Progenitor cell of endocrine pancreas (in vitro differentiated cells): ENCODE measurements at places on chromosomes 1 and 21.

DNA sequence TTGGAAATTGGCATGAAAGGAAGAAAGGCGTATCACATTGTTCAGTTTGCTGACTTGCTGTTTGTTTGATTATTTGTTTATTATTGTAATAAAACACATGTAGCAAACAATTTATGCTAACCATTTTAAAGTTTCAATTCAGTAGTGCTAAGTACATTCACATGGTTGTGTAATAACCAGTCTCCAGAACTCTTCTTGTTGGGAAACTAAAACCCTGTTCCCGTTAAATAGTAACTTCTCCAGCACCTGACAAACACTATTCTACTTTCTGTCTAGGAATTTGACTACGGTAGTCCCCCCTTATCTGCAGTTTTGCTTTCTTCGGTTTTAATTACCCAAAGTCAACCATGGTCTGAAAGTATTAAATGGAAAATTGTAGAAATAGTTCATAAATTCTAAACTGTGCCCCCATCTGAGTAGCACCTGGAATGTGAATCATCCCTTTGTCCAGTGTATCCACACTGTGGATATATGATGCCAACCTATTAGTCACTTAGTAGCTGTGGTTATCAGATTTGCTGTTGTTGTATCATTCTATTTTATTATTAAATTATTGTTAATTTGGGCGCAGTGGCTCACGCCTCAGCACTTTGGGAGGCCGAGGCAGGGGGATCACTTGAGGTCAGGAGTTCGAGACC is 5.5 kb downstream of the MORC3 start:
- DNase-seq: no peak

- DNase-seq: no peak
These were observed 26.1 kb downstream of the IQGAP3 start for GRCh38 chr1:156546267-156546666.

- no peak for DNase-seq
These were observed 175.1 kb downstream of the FASLG start for GRCh38 chr1:172833954-172834353.

DNA sequence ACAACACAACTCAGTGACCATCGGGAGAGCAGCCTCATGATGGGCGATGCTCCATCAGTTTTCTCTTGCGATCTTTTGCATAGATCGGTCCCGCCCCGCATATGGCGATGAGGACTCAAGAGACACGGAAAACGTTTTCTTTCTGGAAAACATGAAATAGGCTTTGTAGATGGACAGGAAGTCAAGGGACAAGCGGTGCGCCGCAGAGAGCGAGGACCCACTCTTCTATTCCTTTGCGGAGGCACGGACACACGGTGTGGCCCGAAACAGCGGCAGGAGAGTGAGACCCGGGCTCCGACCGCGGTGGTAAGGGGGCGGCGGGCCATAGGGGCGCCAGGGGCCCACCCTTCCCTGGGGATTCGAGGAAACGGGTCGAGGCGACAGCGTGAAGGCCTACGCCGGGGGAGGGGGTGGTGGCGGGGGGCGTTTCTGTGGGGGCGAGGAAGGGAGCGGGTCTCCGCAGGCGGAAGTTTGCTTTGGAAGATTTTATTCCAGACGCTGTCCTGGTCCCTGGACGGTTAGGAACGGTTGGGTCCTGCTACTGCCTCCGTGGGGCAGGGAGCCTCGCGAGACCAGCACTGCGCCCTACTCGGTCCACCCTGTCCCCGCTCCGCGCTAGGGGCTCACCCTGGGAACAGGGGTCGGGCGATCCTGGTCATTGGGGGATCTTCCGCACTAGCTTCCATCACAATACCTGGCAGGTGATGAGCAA is 796 bp upstream of the TDRKH start:
- peak; percentile 18 for DNase-seq

- DNase-seq: no peak
These were observed 142.1 kb upstream of the PTGFR start for GRCh38 chr1:78348496-78349284.

GRCh38 chr1:203381151-203381751 is 30.3 kb upstream of the FMOD start:
- no peak for DNase-seq

DNA sequence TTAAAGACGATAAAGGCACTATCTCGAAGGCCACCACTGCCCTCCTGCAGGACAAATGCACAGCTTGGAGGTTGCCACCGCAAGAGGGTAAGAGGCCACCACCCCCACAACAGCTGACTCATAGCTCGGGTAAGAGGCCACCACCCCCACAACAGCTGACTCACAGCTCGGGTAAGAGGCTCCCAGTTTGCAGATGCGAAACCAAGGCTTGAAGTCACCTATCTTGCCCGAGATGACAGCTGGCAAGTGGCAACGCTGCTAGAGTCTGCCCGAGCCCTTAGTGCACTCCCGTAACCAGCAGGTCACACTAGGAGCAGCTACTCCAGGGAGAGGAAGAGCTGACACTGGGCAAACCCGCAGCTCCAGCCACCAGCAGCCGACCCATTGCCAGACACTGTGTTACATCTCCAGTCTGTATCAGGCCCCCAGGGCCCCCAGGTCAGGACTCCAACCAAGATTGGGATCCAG is 17.1 kb upstream of the SPSB1 start:
- DNase-seq: no peak

DNA sequence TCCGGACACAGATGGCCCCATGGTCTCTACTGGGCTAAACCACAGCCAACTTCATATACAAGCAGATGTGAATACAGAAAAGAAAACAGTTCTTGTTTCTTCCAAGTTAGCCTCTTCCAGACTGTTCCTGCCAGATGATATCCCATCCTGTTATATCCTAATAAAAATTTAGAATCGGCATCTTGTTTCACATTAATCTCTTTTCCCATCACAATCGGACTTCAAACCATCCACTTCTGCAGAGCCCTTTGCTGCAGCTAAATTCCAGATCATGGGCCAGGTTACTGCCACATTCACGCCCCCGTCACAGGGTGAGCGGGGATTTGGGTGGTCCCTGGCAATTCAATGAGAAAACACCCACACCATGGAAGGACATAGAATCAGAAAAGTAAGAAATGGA is 57.2 kb downstream of the NPHP4 start:
- DNase-seq: no peak

DNA sequence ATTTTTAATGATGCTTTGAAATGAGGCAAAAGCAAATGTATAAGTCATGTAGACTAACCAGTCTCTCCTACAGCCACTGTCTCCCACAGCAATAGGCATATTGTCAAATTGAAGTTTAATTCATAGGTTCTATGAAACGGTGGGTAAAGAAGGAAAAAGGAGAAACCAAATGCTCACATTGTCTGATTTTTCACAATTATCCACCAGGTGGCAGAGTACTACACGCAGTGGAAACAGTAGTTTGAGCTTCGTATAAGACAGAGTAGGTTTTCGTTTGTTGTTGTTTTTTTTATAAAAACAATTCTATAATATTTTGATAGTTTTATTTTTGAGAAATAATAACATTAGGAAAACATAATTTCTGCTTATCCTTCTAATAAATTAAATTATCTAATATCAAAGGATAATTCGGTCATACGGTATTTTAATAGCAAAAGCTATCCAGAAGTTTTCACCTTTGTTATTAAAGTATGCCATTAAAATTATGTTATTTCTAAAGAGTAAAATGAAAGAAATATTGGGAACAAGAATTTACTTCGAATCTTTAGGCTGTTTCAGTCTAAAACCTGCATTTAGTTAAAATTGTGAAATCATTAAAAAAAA is 39.1 kb downstream of the TYW3 start:
- DNase-seq: no peak

DNA sequence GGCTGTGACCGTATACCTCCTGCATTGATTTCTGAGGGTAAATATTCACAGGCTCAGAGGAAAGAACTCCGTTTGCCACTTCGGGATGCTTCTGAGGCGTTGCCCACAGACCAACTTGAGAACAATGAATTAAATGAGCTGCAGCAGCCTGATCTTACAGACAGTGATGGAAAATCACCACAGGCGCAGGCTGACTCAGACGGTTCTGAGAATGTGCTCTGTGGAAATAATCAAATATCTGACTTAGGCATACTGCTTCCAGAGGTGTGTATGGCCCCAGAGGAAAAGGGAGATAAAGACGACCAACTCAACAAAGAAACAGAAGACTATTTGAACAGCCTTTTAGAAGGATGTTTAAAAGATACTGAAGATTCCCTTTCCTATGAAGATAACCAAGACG is 76.7 kb upstream of the SCCPDH start:
- no peak for DNase-seq

DNA sequence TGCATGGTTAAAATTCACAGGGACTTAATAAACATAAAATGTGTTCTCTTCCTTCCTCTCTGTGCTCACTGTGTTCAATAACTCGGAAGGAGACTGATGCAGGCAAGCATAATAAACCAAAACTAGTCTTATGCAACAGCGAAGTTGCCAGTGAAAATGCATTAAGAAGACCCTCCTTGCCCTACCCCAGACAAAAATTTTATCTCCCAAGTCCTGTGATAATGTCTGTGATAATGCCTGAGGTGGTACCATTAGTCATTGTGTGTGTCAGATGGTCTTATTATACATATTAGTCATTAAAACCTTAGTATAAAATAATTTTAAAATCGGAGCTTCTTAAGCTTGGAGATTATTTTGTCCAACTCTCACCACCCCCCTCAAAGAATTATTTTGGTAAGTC is 97.8 kb downstream of the NGF start:
- no peak for DNase-seq

- no peak for DNase-seq
These were observed 586.3 kb downstream of the LRRIQ3 start for GRCh38 chr1:73611681-73612080.

DNA sequence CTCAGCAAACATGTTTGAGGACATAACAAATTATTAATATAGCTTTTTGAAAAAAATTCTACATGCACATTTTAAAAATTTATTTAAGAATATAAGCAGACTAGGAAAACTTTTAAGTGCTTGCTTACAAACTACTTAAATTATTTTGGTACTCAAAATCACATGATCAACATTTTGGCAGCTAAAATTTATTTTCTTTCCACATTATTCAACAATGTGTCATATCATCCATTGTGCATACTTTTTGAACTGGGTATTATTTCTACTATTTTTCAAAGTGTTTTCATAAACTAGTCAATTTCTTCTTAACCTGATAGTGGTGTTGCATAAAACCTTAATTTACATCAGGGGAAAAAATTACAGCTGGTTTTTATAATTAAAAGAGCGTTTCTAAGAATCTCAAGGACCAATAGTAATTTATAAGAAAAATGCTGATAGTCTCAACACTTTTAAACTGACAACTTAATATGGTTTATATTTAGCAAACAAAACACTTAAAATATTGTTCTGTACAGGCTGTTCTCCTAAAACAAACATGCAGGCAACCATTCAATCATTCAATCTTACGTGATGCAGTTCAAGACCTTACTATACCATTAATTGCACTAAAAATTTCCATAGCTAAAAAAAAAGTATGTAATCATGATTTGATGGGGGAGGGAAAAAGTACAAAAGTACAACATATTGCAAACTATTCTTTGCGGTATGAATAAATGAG is 105.0 kb downstream of the GPATCH2 start:
- DNase-seq: no peak

DNA sequence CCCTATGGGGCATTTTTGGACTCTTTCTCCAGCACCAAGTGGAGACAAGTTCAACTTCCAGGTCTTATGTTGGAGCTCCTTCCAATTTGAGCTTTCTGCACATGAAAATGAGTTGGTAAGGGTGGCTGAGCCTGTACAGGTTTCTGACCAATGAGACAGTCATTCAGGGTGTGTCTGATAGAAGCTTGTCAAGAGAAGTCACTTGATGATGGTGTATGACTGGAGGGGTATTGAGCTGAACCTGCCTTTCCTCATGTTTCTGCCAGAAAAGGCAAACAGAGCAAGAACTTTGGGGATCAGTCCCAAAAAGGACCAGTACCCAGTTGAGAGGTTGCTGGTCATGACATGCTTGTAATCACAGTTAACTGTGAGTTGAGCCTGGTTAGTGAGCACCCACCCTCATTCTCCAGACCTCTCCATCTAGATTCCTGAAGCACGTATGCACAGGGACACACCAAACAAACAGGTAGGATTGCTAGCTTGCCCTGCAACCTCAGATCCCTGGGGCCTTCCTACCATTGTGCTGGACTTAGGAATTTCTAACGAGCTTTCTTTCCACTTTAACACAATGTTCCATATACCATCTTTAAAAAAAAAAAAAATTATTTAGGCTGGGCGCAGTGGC is 26.6 kb downstream of the FAM89A start:
- DNase-seq: no peak

DNA sequence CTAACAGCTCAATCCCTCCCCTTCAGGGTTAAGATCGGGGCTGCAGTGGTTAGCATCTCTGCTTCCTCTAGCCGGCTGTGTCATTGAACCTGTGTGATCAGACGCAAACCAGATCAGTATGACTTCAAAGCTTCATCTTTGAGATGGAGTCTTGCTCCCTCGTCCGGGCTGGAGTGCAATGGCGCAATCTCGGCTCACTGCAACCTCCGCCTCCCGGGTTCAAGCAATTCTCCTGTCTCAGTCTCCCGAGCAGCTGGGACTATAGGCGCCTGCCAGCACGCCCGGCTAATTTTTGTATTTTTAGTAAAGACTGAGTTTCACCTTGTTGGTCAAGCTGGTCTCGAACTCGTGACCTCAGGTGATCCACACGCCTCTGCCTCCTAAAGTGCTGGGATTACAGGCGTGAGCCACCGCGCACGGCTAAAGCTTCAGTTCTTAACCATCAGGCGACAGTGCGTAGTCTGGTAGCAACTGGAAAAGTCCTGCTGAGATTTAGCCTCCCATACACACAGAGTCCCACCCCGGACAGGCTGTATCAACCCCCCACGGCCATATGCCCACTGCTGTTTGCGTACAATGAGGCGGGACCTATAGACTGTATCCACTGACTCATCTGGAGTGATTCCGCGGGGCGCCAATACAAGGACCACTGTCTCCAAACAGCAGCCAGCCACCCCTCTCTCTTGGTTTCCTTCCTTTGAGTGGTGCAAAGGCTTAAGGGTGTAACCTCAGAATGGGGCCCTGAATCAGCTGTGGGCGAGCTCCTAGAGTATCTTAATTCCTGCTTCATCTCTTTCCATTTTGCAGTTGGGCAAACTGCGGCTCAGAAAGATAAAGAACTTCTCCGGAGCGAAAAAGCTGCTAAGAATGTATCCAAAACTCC is 23.3 kb downstream of the CELA3A start:
- peak; percentile 17 for DNase-seq

- DNase-seq: no peak
These were observed 7.5 kb downstream of the C1orf198 start for GRCh38 chr1:230860617-230861384.

DNA sequence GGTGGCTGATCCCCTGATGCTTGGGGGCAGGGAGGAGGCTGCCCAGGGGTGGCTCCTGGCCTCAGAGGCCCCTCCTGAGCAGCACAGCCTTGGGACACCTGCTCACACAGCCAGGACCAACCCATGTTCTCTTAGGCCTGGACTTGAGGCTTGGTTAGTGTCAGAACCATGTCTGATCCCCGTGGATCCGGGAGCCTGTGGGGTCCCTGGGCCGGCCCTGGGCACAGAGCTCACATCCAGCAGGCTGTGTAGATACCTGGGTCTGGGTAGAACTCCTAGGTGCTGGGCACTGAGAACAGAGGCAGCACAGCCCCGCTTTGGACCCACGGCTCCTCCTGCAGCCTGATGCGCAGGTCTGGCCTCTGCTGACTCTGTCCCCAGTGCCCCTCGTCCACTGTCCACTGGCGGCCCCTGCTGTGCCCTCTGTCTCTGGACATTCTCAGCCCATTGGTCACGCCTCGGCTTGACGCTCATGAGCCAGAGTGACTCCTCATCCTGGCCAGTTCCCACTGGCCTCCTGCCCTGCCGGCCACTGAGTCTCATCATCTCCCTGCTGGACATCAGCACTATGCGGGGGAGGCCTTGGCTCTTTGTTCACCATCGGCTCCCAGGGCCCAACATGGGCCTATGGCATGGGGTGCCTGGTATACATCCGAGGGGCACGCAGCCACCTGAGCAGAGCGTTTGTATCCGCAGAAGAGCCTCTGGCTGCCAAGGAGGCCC is 70.2 kb downstream of the TRIM11 start:
- no peak for DNase-seq
